Panc1 (cell line): ENCODE measurements at places on chromosomes 2 and 18.

- no peak for DNase-seq
Observed at GRCh38 chr2:104043864-104044263, 810.1 kb upstream of the POU3F3 start.

- DNase-seq, result no peak
Observed at GRCh38 chr2:47695800-47696477, 87.0 kb upstream of the MSH6 start.

GRCh38 chr2:29583548-29584156 lies 337.7 kb downstream of the ALK start:
- DNase-seq, result no peak

GRCh38 chr2:56177420-56178220 lies 6.2 kb upstream of the CCDC85A start:
- no peak for DNase-seq

DNA sequence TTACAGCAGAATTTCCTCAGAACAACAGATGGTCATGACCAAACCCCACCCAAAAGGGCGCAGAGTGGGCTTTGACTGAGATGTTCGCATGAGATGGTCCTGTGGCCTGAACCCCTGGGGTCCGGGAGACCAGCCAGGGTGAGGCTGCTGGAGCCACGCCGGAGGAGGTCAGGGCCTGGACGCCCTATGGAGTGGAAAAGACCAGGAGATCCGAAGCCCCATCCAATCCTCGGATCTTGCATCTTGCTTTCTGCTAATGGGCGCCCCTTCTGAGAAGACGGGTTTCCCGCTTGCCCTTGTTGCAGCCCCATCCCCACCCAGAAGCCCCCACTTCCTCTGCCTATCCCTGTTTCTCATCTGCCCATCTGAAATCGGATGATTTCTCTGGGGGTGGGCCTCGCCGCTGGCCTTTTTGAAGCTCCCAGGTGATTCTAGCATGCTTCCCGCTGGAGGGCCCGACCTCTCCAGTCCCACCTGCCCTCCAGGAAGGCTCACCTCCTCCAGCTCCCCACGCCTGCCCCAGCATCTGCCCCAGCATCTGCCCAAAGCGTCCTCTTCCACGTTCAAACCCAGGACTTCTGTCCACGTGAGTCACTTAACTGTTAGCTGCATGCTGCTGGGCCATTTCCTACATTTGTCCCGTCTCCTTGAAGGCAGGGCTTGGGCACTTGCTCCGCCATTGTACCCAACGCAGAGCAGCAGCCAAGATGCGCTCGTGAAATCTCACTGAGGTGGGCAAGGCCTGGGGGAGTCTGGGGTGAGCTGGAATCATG lies 4.3 kb upstream of the CNDP1 start:
- DNase-seq, result no peak

DNA sequence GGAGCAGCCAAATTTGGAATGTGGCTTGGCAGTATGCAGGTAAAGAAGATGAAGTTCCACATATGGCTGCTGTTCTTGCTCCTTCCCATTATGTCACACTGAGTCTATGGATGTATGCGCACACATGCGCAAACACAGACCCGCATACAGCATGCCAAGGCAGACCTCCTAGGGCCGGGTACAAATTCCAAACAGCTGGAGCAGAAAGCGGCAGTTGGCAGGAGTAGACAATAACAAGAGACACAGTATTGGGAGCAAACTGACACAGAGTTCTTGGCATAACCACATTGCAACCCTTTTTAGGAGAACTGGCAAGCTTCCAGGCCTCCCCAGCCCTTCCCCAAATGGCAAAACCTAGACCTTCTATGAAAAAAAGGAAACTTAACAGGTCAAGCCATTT lies 268.9 kb downstream of the SP3 start:
- DNase-seq, result no peak

DNA sequence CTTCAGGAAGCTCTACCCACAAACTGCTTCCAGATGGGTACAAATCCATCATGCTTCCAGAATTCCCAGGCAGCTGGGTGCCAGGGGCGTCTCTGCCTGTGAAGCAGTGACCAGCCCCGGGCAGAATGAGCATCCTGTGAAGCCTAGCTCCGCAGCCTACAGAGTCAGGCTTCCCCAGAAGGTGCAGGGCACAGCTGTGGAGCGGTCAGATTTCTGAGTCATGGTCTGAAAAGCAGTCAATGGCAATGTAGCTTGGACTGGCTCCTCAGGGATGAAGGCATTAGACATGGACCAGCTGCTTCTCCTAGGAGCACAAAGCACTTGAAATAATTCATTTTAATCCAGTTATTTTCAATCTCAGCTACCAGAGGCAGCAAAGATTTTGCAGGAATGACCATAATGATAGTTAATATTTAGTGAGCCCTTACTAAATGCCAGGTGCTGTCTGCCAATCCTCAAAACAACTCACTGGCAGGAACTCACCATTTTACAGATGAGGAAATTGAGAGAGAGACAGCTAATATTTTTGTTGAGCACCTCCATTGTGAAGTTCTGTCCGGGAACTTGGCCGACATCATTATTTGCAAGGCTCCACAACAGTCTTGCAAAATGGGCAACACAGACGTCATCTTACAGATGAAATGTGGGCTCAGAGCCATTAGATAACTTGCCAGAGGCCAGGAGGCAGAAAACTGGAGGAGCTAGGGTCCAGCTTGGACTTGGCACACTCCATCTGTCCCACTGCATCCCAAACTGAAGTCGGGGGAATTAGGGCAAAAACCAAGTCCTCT lies 31.7 kb downstream of the ACMSD start:
- no peak for DNase-seq

GRCh38 chr2:110940376-110940910 lies 180.3 kb upstream of the BCL2L11 start:
- no peak for DNase-seq

- no peak for DNase-seq
Observed at GRCh38 chr2:218898109-218898878, 17.6 kb downstream of the WNT10A start.

DNA sequence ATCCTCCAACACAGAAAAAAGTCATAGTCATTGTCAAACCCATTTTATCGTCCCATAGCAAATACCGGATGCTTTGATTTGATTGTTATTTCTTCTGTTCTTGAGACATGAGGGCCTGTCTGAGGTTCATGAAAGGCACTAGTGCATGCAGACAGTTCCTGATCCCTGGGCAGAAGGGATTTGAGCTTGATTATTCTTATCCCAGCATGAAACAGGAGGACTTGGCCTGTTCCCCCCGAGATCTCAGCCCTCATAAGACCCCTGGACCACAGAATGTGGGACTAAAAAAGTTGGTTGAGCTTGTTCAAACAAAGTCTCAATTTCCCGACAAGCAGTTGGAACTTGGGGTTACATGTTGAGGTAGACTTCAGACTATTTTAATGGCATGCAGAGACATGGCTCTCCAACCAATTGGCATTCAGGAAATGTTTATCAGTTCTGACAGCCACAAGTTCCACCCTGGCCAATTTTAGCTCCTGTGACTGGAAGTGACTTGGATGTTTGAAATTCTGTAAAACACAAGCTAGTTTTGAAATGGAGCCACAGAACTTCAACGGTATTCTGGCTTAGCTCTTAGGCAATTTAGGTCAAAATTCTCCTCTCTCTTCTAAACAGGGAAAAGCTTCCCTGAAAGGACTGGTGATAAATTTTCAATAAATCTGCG lies 366.9 kb upstream of the SLC14A2 start:
- DNase-seq, result no peak
